Activated CD4-positive, alpha-beta T cell treated with anti-CD3 and anti-CD28 coated beads, Interleukin-2, amount 50 U/mL, for 1 hour (primary cell): ENCODE measurements at places on chromosomes 5 and 9.

GRCh38 chr9:98900725-98901124 is 43.0 kb upstream of the COL15A1 start:
- DNase-seq = no peak

GRCh38 chr5:94360382-94361130 is 257.8 kb downstream of the KIAA0825 start:
- DNase-seq = no peak

DNA sequence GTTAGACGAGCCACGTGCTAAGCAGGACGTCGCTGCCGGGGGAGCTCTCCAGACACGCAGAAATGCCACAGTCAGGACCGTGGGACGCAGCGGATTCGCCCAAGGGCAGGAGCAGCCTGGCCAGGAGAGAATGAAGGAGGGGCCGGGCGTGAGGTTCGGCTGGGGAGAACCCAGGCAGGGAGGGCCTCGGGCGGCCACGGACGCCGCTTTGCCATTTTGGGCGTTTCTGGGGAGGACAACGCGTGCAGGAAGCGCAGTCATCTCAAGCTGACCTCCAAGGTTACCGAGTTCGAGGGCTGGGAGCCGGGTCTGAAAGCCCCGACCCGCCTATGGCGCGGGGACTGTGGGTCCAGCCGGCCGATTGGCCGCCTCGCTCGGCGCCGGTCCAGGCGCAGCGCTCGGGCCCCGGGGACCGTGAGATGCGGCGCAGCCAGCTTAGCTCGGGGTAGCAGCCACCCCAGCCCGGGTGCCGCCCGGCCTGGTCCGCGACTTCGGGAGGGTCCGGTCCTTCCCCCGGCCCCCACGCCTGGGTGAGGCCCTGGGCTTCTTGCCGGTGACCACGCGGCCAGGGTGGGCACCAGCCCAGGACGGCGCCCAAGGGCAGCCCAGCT is 760 bp upstream of the MAN1B1 start:
- DNase-seq = peak; percentile 24

DNA sequence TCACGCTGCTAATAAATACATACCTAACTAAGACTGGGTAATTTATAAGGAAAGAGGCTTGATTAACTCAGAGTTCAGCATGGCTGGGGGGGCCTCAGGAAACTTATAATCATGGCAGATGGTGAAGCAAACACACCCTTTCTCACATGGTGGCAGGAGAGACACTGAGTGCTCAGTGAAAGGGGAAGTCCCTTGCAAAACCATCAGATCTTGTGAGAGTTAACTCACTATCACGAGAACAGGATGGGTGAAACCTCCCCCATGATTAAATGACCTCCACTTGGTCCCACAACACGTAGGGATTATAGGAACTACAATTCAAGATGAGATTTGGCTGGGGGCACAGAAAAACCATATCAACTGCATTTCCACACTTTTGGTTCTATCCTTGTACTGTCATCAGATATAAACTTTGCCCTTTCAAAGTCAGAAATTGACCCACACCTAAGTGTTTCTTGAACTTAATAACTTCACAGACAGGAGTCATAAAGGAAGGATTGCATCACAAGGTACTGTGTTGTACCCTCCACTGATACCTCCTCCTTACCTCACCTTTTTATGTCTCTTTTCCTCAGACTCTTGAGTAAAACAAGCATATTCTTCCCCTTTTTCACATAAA is 319.1 kb upstream of the PIK3R1 start:
- no peak for DNase-seq

GRCh38 chr9:6543204-6543603 is 102.3 kb downstream of the GLDC start:
- no peak for DNase-seq

GRCh38 chr5:53256746-53257145 is 147.2 kb upstream of the MOCS2 start:
- DNase-seq = no peak

DNA sequence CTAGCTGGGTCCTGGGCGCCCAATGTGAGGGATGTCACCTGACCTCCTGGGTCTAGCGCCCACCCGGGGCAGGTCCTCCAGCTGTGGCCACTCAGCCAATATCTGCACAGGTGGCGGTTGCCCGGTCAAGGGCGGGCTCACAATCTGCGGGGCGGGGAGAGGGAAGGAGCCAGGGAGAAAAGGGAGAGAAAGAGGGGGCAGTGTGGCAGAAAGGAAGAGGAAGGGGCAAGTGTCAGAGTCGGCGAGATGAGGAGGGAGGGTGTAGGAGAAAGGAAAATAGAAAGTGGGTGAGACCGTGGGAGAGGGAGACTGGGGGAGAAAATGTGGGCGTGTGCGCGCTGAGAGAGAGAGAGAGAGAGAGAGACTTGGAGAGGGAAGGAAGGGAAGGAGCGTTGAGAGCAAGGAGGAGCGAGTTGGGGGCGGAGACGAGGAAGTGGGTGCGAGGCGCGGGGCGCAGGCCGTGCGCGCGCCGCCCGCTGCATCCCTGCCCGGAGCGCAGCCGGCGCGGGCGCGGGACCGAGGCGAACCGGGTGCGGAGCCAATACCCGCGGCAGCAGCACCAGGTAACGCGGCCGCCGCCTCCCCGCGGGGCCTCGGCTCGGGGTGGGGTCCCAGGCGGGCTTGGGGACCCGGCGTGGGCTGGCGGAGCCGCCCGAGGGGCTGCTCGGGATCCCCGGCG is at the start of gene HRH2:
TSS of gene HRH2 (plus strand) at position 479 of the 679 bp plus-strand sequence. CDS start 25,163 bp downstream, outside the sequence.
- peak; percentile 32 for DNase-seq

GRCh38 chr5:54285686-54286085 is 24.7 kb downstream of the ARL15 start:
- DNase-seq = no peak

- DNase-seq = no peak
Observed at GRCh38 chr9:78777747-78778146, 480.8 kb downstream of the PSAT1 start.

DNA sequence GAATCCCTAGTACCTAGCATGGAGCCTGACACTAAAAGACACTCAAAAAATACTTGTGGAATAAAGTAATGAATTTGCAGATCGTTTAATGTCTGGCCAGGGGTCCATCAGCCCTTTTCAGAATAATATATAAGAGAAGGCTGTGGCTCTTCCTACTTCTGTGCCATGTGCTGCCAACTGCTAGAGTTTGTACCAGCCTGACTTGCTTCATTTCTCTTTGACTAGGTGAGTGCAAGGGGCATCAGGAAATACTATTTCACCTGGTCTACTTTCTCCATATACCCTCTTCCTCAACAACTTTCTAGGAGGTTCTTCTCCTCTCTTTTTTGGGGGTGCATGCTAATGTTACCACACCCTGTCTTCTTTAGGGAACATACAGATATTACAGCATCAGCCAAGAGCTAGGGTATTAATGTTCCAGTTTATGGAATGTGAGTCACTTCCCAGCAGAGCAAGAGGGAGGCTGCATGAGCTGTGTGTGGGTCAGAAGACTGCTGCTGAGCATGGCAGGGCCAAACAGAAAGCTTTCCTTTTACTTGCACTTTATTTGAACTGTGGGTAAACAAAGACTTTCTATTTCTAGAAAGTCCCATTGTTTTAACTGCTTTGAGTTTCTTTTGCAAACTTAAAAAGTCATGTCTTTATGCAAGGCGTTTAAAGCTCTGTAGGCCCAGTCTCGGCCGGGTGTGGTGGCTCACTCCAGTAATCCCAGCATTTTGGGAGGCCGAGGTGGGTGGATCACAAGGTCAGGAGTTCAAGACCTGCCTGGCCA is 158.9 kb downstream of the ADAMTSL1 start:
- DNase-seq = no peak

DNA sequence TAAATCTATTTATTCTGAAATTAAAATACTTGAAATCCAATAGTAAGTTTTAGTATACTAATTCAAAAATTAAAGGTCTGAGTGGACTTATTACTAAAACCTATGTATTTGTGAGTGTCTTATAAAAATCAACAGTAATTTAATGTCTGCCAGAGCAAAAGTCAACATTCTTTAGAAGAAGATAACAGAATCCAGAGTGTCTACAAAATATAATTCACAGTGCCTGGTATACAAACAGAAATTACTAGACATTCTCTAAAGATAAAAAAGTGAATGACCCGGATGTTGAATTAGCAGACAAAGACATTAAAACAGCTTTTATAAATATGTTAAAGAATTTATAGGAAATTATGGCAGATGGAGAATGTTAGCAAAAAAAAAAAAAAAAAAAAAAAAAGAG is 22.4 kb upstream of the IRX4 start:
- no peak for DNase-seq

DNA sequence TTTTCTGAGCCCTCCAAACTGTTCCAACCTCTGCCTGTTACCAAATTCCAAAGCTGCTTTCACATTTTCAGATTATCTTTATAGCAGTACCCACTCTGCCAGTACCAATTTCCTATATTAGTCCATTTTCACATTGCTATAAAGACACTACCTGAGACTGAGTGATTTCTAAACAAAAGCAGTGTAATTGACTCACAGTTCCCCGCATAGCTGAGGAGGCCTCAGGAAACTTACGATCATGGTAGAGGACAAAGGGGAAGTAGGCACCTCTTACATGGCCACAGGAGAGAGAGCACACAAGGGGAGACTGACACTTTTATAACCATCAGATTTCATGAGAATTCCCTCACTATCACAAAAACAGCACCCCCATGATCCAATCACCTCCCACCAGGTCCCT is 105.0 kb downstream of the DTWD2 start:
- no peak for DNase-seq

DNA sequence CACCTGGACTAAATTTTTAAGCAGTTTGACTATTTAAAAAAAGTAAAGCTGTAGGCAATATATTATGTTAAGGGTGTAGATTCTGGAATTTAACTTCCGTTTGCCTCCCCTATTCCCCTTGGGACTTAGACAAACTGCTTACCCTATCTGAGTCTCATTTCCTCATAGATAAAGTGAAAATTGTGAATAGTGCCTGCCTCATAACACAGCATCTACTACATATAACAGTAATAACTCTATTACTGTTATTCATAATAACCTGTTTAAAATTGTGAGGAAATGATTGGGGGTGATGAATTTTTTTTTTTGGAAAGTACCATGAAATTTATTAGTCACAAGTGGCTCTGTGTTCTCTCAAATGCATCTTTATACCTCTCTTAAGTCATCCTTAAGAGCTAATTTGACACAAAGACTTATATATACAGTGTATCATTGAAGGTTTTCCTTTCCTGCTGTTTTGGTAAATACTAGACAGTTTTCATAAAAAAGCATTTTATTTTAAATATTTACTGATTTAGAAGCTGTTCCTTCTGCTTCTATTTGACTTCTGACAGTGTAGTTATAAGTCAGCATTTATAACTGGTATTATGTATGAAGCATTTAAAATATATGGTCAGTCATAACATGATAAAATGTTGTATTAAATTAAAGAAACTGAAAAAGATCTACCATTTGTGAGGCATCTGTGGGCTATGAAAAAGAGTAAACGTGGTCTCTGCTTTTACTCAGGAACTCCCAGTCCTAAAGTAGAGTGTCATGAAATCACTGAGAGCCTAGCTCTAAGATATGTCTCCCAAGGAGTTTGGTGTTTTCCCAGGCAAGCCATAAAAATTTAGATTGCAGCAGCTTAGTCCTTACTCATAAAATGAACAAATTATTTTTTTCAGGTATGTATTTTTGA is 46.4 kb downstream of the MCCC2 start:
- no peak for DNase-seq

GRCh38 chr5:85143138-85143537 is 758.5 kb upstream of the EDIL3 start:
- no peak for DNase-seq

- no peak for DNase-seq
Observed at GRCh38 chr5:37165761-37166160, 83.4 kb downstream of the CPLANE1 start.

DNA sequence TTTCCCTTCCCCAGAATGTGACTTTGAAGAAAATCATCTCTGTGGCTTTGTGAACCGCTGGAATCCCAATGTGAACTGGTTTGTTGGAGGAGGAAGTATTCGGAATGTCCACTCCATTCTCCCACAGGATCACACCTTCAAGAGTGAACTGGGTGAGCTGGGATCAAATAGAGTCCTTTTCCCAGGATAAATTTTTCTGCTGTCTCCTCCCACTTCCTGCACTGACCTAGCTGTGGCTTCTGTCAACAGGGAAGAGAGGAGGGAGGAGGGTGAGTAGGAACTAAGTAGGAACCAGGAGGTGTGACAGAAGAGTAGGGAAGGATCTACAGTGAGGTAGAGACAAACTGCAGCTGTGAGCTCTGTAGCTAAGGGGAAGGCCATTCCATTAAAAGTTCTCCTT is 69.3 kb downstream of the MAMDC2 start:
- DNase-seq = no peak

DNA sequence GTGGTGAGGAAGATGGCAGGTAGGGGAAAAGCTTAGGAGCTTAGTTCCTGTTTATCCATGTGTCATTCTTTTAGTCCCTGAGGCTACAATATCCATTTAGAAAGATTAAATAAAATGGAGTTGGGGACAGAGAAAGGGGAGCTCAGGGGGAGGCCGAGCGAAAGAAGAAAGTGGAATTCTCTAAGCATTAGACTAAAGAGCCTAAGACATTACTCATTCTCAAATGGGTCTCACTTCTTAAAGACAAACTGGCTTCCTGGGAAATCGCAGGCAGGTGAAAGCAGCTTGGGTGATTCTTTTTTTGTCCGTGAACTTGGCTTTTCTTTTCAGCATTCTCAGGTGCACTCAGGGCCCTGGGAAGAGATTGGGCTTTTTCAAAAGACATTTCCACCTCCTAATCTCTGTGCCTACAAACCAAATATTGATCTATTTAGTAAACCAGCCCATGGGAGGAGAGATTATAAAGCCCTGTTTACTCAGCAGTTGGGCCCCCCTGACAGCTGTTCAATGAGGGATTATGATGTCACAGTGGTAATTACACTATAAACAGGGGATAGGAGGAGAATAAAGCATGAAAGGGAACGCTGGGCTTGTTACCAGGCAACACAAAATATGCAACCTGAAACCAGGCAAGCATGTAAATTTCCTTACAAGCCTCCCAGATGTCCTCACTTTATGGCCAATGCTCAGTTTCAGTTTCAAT is 584.0 kb downstream of the ACTL7B start:
- DNase-seq = no peak

- no peak for DNase-seq
Observed at GRCh38 chr5:56561455-56561854, 253.9 kb upstream of the MAP3K1 start.

DNA sequence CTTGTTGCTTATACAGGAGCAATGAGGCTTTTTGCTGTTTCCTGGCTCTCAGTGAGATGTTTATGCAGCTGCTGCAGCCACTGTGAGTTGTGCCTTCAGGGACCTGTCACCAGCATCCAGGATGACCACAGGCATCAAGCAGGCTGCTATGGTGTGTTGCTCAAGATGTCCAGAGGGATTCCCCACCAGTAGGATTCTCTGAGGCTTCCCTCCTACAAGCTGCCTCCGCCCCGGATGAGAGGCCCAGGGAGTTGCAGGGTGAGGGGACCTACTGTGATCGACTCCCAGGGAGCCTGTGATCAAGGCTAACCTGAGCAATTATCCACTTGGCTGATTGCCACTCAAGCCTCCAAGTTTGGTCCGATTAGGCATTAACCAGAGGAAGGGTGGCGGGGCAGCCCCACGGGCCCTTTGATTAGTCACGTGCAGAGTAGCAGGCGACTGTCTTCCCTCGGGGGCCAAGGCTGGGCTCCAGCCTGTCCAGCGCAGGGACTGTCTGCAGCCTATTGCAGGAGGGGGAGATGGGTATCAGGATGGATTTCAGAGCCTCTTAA is 1.8 kb upstream of the FAT2 start:
- DNase-seq = no peak
